ENCODE measurements at places on chromosomes 2 and 18. TPM values are rescaled to one million over a fixed set of nuclear protein-coding genes. Genes with fewer than 3 reads are reported as not detected.

Gene MARCO
- total RNA-seq = 0.74 TPM

Gene RAB27B
- total RNA-seq = 1.7 TPM

Gene ST6GAL2
- 95.6 TPM for total RNA-seq

Gene LRRTM4
- 0.08 TPM for total RNA-seq

Gene RTP5
- total RNA-seq = 0.93 TPM

Gene STAT4
- total RNA-seq = 23.0 TPM

Gene C2orf81
- total RNA-seq = 10.4 TPM

Gene LIPG
- 48.0 TPM for total RNA-seq

Gene PKDCC
- 86.0 TPM for total RNA-seq

Gene LAMA3
- total RNA-seq = 14.1 TPM

Gene RGPD4
- 7.1 TPM for total RNA-seq

Gene CACNB4
- 83.8 TPM for total RNA-seq

Gene DCDC2C
- total RNA-seq = 12.1 TPM

Gene CCDC85A
- 2.9 TPM for total RNA-seq

Gene PROC
- 0.63 TPM for total RNA-seq

Gene GTF2A1L
- total RNA-seq = 36.1 TPM

Gene SLC11A1
- total RNA-seq = 12.7 TPM

Gene MBD5
- 55.4 TPM for total RNA-seq

Gene BMP10
- total RNA-seq = not detected

Gene AQP12B
- not detected for total RNA-seq

Gene GCKR
- total RNA-seq = 3.3 TPM

Gene BCS1L
- 39.4 TPM for total RNA-seq

All from testis (tissue), 5 donors.